H9 (cell line): ENCODE measurements at places on chromosomes 1 and 21. TPM values are rescaled to one million over a fixed set of nuclear protein-coding genes. Genes with fewer than 3 reads are reported as not detected.

DNA sequence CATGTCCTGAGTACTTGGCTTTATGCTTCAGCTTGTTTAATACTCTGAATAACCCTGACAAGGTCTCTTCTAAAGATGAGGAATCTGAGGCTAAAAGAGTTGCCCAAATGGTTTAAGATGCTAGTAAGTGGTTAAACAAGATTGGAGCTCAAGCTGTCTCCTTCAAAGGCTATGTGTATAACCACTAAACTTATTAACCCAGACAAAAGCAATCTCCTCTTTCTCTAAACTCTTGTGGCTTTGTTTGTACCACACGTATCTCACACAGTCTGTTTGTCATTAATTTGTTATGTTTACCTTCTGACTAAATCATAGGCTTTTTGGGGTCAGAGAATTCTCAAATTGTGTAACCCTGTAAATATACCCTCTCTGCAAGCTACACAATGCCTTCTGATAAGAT is 89.9 kb downstream of the HMCN1 start:
- no peaks in the 10 kb centered on the region for H3K27me3 ChIP-seq
- H3K4me3 ChIP-seq = no peak overlapping the region
- no peaks in the 10 kb centered on the region for H3K36me3 ChIP-seq
- no peaks in the 10 kb centered on the region for H3K4me1 ChIP-seq

DNA sequence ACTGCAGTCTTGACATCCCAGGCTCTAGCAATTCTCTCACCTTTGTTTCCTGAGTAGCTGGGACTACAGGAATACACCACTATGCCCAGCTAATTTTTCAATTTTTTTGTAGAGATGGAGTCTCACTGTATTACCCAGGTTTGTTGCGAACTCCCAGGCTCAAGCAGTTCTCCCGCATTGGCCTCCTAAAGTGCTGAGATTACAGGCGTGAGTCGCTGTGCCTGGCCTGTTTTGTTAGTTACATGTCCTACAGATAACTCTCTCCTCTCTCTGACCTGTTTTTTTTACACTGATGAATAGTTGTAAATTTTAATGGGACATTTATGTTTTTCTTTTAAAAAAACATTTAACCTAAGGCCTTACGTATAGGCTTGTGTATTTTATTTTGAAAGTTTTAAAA is 19.8 kb downstream of the PTBP2 start:
- H3K36me3 ChIP-seq = peaks cover 60% of the 10 kb centered on the region
- H3K27ac ChIP-seq = no peak overlapping the region
- no peak overlapping the region for H3K4me3 ChIP-seq
- no peaks in the 10 kb centered on the region for H3K27me3 ChIP-seq
- H3K4me1 ChIP-seq = no peaks in the 10 kb centered on the region

PHF13 gene
- total RNA-seq = 55.8 and 56.4 TPM in 2 replicates

- H3K27ac ChIP-seq = no peak overlapping the region
- H3K27me3 ChIP-seq = peaks cover 3% of the 10 kb centered on the region; the same call in 1 of the 2 replicates
- H3K4me3 ChIP-seq = no peak overlapping the region
- H3K4me1 ChIP-seq = peaks cover 11% of the 10 kb centered on the region
- no peaks in the 10 kb centered on the region; the same call in none of the 3 replicates for H3K36me3 ChIP-seq
Observed at GRCh38 chr1:224783006-224783651, 146.3 kb upstream of the DNAH14 start.

DNA sequence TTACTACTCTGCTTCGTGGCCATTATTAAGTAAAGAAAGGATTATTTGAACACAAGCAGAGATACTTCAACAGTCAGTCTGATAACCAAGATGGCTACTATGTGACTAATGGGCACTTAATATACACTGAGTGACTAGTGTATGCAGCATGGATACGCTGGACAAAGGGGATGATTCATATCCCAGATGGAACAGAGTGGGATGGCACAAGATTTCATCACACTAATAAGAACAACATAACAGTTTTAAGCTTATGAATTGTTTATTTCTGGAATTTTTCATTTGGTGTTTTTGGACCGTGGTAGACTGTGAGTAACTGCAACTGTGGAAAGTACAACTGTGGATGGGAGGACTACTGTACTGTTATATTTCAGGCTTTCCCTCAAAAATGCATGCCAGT is 9.4 kb downstream of the ZCCHC17 start:
- H3K4me3 ChIP-seq = no peak overlapping the region
- no peaks in the 10 kb centered on the region; the same call in 1 of the 2 replicates for H3K4me1 ChIP-seq
- H3K27me3 ChIP-seq = no peaks in the 10 kb centered on the region
- DNase-seq = no peak

GRCh38 chr1:202074985-202075384 is 47.7 kb upstream of the GPR37L1 start:
- no peak overlapping the region for H3K27ac ChIP-seq
- no peaks in the 10 kb centered on the region for H3K36me3 ChIP-seq
- no peaks in the 10 kb centered on the region for H3K27me3 ChIP-seq
- no peak for DNase-seq

DNA sequence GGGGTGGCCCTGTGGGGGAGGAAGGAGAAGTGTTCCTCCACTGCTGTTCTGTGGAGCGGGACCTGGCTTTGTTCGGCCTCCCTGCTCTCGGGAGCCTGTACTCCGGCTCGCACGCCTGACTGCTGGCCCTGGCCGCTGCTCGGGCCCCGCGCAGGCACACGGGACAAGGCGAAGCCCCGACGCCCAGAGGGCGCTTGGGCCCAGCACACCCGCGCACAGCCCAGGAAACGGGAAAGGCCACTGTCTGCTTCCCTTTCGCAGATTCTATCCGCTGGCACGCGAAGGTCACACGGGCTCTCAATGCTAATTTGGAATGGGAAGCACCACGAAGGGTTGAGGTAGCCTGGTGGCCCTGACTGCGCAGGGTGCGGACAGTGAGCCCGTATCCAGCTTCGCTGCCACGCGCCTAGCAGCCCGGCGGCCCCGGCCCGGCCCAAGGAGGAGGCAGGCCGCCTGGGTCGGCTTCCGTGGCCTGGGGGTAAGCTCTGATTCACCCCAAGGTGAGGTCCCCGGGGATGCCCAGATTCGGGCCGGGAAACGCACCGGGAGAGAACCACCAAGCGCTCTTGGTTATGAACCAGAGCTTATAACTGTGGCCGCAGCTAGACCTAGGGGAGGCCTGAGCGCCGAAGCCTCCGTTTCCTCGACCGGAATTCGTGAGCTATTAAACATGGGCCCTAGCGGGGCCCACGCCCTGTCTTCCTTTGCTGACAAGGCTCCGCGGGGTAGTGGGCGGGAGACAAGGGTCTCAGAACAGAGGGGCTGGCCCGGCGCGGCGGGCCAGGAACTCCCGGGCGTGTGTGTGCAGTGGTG is 19.7 kb upstream of the TBX15 start:
- no peak overlapping the region for H3K27ac ChIP-seq
- H3K36me3 ChIP-seq = no peaks in the 10 kb centered on the region
- H3K4me1 ChIP-seq = peaks cover under 1% of the 10 kb centered on the region; the same call in 1 of the 2 replicates
- H3K4me3 ChIP-seq = peak overlapping the region; percentile 74
- no peak for DNase-seq

- DNase-seq = no peak
- H3K27me3 ChIP-seq = no peaks in the 10 kb centered on the region
- H3K4me1 ChIP-seq = no peaks in the 10 kb centered on the region
Observed at GRCh38 chr1:206970446-206970845, at the start of gene FCAMR. Gene FCAMR, minus strand, starts transcription at chr1:206970460. Its CDS starts 335 bp downstream, at chr1:206970125.

DNA sequence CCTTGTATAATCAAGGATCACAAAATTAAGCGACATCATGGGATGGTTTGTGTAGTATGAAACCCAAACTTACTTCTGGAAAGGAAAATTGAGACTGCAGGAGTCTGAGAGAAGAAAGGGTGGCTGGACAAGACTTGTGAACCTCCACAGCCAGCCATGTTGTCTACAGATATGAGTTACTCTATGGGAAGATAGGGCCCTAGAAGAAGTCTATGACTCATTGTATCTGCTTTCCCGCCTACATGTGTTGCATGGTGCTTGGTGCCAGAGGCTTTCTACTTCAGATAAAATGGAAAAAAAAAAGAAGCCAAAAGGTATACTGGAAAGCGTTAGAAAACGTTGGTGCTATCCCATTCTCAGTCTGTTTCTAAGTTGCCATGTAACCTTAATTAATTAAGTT is 18.7 kb upstream of the OR6N2 start:
- H3K4me3 ChIP-seq = no peak overlapping the region
- H3K36me3 ChIP-seq = no peaks in the 10 kb centered on the region
- no peak for DNase-seq

DNA sequence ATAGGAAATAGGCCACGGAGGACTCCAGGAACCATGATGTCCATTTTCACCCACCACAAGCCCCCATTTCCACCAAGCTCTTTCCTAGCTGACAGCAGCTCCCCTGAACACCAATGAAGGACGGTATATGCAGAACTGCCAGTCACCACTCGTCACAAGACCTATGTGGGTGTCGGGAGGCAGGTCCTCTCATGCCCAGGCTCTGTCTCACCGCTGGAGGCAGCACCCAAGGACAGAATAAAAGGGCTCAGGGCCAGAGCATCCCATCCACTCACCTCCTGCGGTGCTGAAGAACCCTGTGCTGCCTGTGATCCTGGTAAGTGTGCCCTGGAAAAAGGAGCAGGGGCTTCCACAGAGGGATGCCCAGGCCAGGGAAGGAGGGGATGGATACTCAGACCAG is at the start of gene LCE1F:
LCE1F (plus strand) TSS at position 266 of the 400 bp plus-strand sequence. CDS start 1,232 bp downstream, outside the sequence.
- no peak within 1 kb of the TSS for H3K27ac ChIP-seq
- H3K36me3 ChIP-seq = peaks cover 32% of the 10 kb centered on the region
- no peak within 1 kb of the TSS for H3K4me3 ChIP-seq
- DNase-seq = no peak
- no peaks in the 10 kb centered on the region for H3K4me1 ChIP-seq

CCDC181 gene
- total RNA-seq = 2.9 TPM in 2 replicates

PPM1J gene
- 12.7 and 13.2 TPM in 2 replicates for total RNA-seq

DNA sequence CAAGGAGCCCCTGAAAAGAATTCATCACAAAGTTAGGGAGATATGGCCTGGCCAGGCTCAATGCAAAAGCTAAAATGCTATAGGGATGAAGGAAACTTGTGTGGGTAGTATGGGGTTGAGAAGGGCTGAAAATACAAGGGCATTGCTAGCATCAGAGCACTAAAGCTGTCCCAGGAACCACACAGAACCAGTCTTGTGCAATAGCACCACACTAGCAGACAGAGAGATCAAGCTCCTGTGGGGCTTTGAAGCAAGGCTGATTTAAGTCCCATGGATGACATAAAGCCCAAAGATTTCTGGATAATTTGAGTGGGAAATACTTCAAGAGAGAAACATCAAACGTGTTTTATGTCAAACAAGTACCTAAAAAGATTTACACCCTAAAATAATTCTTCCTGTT is 97.1 kb downstream of the VAV3 start:
- H3K27ac ChIP-seq = no peak overlapping the region
- no peaks in the 10 kb centered on the region for H3K27me3 ChIP-seq
- no peak for DNase-seq
- H3K4me1 ChIP-seq = peaks cover 6% of the 10 kb centered on the region
- H3K36me3 ChIP-seq = peaks cover 10% of the 10 kb centered on the region

GRCh38 chr1:30611741-30612309 is 111.6 kb downstream of the MATN1 start:
- H3K36me3 ChIP-seq = no peaks in the 10 kb centered on the region
- no peak for DNase-seq
- no peak overlapping the region for H3K27ac ChIP-seq
- H3K27me3 ChIP-seq = no peaks in the 10 kb centered on the region
- no peak overlapping the region for H3K4me3 ChIP-seq

HSD3B1 gene
- total RNA-seq = not detected in 2 replicates

CELA2B gene
- total RNA-seq = not detected in 2 replicates

SNX7 gene
- 23.8 and 24.7 TPM in 2 replicates for total RNA-seq

GRCh38 chr21:42956824-42957630 is 17.3 kb upstream of the PKNOX1 start:
- peak; percentile 90 for DNase-seq
- peaks cover 6% of the 10 kb centered on the region; the same call in 1 of the 2 replicates for H3K4me1 ChIP-seq
- H3K27me3 ChIP-seq = no peaks in the 10 kb centered on the region
- no peak overlapping the region for H3K4me3 ChIP-seq
- peak overlapping the region; percentile 98 for H3K27ac ChIP-seq

- no peaks in the 10 kb centered on the region for H3K36me3 ChIP-seq
- no peak for DNase-seq
- no peak overlapping the region for H3K27ac ChIP-seq
- no peaks in the 10 kb centered on the region for H3K27me3 ChIP-seq
Observed at GRCh38 chr1:226825746-226826100, 44.7 kb upstream of the PSEN2 start.

ASPM gene
- 32.4 and 34.9 TPM in 2 replicates for total RNA-seq

DNA sequence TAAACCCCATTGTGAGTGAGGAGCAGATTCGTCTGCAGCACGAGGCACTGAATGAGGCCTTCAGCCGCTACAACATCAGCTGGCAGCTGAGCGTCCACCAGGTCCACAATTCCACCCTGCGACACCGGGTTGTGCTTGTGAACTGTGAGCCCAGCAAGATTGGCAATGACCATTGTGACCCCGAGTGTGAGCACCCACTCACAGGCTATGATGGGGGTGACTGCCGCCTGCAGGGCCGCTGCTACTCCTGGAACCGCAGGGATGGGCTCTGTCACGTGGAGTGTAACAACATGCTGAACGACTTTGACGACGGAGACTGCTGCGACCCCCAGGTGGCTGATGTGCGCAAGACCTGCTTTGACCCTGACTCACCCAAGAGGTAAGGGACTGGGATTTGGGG is 132.2 kb downstream of the PAPPA2 start:
- no peak overlapping the region for H3K4me3 ChIP-seq
- H3K4me1 ChIP-seq = no peaks in the 10 kb centered on the region
- DNase-seq = no peak
- H3K27ac ChIP-seq = no peak overlapping the region
- H3K36me3 ChIP-seq = no peaks in the 10 kb centered on the region

DNA sequence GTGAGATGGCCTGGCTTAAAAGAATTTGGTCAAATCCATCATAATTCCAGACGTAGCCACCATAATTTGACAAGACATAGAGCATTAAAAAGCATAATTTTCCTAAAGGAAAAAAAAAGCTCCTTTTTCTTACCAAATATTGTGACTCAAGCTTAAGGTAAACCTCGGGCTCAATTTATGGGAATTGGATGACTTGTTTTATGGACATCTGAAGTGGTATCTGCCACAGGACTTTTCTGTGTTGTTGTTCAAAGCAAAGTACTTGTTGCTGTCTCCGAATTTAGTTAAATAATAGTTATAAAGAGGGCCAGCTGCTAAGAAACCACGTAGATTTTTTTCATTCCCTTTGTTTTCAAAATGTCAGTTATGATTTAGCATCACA is 1.1 kb downstream of the MPZL1 start:
- no peak overlapping the region for H3K27ac ChIP-seq
- H3K4me3 ChIP-seq = peak overlapping the region; percentile 89
- H3K36me3 ChIP-seq = peaks cover 4% of the 10 kb centered on the region; the same call in 1 of the 3 replicates
- DNase-seq = no peak
- peaks cover 11% of the 10 kb centered on the region for H3K4me1 ChIP-seq

DNA sequence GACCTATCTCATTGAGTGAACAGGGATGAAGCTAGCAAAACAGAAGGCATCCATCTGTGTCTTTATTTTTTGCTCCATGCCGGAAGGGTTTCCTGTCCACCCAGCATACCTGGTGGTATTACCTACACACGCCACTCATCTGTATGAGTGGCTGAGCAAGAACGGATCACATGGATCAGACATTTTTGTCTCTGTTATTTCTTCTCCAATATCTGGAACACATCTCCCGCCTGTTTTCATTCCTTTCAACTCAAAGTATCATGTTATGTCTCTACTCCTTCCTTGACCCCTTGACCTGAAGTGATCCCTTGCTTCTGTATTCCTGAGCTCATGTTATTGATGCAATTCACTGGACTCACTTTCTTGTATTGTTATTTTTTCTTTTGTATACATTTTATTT is 24.7 kb downstream of the ADAMTS1 start:
- no peak overlapping the region for H3K4me3 ChIP-seq
- no peak overlapping the region for H3K27ac ChIP-seq
- DNase-seq = no peak

- no peaks in the 10 kb centered on the region for H3K27me3 ChIP-seq
- no peak overlapping the region for H3K4me3 ChIP-seq
- peaks cover 6% of the 10 kb centered on the region; the same call in 1 of the 2 replicates for H3K36me3 ChIP-seq
- H3K27ac ChIP-seq = no peak overlapping the region
Observed at GRCh38 chr1:192730198-192730597, 78.6 kb upstream of the RGS2 start.
